ENCODE measurements at places on chromosomes 3 and 15.

DNA sequence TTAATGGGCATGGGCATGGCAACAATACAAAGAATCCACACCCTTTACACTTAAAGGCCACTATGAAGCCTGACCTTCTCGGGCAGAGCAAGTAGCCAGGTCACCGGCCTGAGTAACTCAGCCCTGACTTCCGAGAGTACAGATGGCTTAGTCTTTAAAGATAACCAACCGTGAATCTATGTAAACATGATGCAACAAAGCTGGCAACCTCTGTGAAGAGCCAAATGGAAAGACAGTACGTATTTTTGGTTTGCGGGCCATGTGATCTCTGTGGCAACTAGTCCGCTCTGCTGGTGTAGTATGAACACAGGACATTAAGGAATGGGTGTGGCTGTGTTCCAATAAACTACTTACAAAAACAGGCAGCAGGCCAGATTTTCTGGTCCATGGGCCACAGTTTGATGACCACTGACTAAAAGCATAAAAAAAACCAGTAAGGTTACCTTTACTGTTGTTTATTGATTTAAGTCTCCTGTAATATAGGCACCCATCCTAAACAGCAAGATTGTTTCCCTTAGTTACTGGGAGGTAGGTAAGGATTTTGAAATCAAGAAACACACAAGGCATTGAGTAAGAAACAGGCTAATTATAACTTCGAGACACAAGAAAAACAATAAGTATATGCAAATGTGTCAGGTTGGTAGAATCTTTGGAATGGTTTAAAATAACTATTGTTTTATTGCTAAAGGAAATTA lies 14.5 kb downstream of the RIOX2 start:
- peak; percentile 79 for DNase-seq

- DNase-seq, result no peak
These were observed 29.1 kb downstream of the FGD5 start for GRCh38 chr3:14847613-14848541.

GRCh38 chr15:75606711-75607699 lies 18.5 kb downstream of the SNUPN start:
- no peak for DNase-seq

DNA sequence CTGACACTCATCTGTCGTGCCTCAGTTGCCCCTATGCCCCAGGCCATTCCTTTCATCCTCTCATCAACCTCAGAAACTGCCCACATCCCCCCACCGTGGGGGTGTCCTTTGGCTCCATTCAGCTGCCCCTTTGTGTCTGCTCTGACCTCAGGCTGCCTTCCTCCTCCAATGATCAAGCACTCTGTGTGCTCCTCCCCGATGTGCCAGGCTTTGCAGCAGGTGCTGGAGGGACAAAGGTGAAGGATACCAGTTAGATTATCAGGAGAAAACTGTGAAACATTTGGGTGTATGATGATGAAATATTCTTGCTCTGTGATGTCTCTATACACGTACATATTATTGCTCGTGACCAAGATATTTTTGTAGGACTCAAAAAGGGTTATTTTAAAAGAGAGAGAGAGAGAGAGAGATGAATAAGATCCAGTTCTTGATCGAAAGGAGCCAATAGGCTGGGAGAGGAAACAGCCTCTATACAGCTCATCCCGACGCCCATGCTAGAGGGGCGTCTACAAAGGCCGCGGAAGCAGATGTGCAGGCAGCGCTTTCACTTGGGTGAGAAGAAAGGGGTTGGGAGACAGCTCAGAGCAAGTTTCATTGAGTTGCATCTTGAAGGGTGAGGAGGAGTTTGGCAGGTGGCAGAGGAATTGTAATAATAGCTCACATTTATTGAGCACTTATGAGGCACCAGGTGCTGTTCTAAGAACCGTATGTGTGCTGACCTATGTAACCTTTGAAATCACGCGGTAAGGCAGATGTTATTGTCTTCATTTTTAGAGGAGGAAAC lies 28.3 kb upstream of the ADCY5 start:
- no peak for DNase-seq

GRCh38 chr15:49190586-49190985 lies 20.5 kb downstream of the GALK2 start:
- no peak for DNase-seq

DNA sequence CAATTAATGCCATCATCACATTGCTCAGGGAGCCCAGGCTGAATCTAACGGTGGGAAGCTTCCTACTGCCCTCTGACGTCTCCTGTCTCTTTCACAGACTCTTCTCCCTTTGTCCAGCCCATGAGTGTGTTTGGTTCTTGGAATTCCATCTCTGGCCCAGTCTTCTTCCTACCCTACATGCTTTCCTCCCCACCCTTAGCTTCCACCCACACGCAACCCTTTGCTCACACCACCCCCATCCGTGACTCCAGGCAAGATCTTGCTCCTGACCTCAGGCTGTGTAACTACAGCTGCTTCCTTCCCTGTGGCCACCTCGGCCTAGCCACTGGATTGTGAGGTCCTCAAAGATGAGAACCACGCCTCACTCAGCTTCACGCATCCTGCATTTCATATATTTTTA lies 72.3 kb upstream of the THBS1 start:
- DNase-seq, result no peak

DNA sequence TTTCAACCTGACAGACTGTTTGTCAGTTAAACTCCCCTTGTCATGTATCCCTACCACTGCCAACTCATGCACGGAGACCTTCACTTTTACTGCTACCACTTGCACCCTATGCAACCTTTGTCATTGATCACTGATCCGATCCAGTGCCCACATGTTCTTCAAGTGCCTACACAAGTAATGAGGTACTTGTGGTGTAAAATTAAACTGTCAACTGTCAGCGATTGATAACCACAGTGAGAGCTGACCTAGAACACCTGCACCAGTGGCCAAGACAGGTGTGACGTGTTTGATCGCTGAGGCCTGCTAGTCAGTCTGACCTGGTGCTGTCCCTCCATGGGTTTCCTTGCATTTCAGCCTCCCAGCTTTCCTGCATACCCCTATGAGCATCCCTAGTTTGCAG lies 55.6 kb downstream of the MECOM start:
- DNase-seq, result peak; percentile 18

- DNase-seq, result no peak
These were observed at the start of gene VGLL3 for GRCh38 chr3:86990734-86991481. VGLL3 (minus strand) TSS chr3:86991149; CDS start chr3:86990743, 406 bp downstream.

DNA sequence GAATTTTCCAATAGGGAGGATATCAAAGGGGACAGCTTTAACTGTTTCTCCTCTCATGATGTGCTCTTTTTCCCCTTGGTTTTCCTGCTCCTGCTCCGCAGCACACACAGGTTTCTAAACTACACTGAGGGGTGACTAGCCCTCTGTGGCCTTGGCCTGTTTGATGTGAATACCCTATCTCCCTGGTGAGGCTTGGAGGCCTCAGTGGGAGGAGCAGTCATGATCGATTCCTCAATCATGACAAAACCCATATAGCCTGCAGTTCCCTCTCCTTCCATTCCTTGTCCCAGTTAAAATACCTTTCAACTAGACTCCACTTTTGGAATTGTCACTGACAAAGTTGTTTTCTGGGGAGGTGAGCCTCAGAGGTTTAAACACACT lies 24.0 kb upstream of the USP3 start:
- no peak for DNase-seq

GRCh38 chr3:23810343-23811184 lies 4.8 kb downstream of the UBE2E1 start:
- DNase-seq, result peak; percentile 82

- no peak for DNase-seq
These were observed 223.6 kb upstream of the CTNNB1 start for GRCh38 chr3:40975711-40976121.

GRCh38 chr3:30048431-30048830 lies 558.0 kb upstream of the TGFBR2 start:
- no peak for DNase-seq

DNA sequence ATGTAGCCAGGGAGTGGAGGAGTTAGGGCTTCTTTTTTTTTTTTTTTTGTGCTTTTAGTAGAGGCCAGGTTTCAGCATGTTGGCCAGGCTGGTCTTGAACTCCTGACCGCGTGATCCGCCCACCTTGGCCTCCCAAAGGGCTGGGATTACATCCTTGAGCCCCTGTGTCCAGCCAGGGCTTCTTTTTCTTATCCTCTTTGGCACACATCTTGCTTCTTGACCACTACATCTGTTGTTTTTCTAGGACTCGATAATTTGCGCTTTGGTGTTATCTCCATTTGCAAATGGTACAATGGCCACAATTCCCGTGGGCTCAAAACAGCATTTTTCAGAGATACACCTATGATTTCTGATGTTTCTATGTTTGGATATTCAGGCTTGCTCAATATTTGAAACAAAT lies 4.2 kb downstream of the SKIL start:
- DNase-seq, result no peak
